PC-9 (cell line): ENCODE measurements at places on chromosomes 3 and 15.

DNA sequence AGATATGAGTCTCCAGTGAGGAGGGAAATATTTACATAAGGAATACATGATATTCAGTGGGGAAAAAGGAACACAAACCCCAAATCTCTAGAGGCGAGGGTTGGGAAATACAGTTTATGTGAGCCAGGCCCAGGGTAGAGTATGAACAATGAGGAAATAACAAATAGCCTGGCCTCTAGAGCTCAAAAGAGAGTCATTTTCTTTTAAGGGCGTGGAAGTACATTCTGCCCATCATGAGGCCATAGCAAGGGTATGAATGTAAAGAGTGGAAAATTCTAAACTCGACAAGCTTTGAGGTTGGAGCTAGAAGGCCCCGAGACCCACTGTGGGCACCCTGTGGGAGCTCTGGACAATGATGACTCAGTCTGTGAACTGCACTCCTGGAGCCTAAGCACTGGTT lies 27.8 kb upstream of the IGF2BP2 start:
- no peak for DNase-seq

DNA sequence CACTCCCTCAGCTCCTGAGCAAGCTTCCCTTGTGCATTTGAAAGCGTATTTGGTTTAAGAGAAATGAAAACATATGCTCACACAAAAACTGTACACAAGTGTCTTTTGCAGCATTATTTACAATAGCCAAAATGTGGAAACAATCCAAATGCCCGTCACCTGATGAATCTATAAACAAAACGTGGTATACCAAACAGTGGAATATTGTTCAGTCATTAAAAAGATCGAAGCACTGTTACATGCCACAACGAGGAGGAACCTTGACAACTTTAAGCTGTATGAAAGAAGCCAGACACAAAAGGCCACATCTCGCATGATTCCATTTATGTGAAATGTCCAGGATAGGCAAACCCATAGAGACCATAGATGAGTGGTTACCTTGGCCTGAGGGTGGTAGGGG lies 71.6 kb upstream of the CMTM7 start:
- DNase-seq: no peak

- DNase-seq: peak; percentile 49
These were observed 57.5 kb upstream of the GCNT3 start for GRCh38 chr15:59553879-59554735.

- no peak for DNase-seq
These were observed 54.6 kb downstream of the GMNC start for GRCh38 chr3:190807719-190808375.
